ENCODE measurements at places on chromosomes 3 and 15.

GRCh38 chr15:98628216-98628615, 20.1 kb upstream of the IGF1R start:
- no peak for DNase-seq

- DNase-seq: no peak
These were observed 68.8 kb upstream of the PRR23E start for GRCh38 chr3:127124120-127124519.

- DNase-seq: no peak
These were observed 121.1 kb downstream of the OXSM start for GRCh38 chr3:25910997-25911396.

- no peak for DNase-seq
These were observed 27.4 kb upstream of the TJP1 start for GRCh38 chr15:29849716-29850115.

GRCh38 chr3:79960594-79960993, 192.8 kb upstream of the ROBO1 start:
- DNase-seq: no peak

GRCh38 chr3:194575484-194576210, 57.6 kb downstream of the TMEM44 start:
- no peak for DNase-seq
